ENCODE measurements at places on chromosomes 4 and X.
A peak's percentile ranks its signal among the peaks of the same experiment; 100 is the strongest.

GRCh38 chr4:27272217-27272616 lies 411.6 kb downstream of the STIM2 start:
- DNase-seq: no peak

GRCh38 chrX:53128097-53128749 lies 34.3 kb downstream of the KANTR start:
- DNase-seq: no peak

- DNase-seq: no peak
These were observed 24.8 kb upstream of the PTPN13 start for GRCh38 chr4:86569103-86569870.

DNA sequence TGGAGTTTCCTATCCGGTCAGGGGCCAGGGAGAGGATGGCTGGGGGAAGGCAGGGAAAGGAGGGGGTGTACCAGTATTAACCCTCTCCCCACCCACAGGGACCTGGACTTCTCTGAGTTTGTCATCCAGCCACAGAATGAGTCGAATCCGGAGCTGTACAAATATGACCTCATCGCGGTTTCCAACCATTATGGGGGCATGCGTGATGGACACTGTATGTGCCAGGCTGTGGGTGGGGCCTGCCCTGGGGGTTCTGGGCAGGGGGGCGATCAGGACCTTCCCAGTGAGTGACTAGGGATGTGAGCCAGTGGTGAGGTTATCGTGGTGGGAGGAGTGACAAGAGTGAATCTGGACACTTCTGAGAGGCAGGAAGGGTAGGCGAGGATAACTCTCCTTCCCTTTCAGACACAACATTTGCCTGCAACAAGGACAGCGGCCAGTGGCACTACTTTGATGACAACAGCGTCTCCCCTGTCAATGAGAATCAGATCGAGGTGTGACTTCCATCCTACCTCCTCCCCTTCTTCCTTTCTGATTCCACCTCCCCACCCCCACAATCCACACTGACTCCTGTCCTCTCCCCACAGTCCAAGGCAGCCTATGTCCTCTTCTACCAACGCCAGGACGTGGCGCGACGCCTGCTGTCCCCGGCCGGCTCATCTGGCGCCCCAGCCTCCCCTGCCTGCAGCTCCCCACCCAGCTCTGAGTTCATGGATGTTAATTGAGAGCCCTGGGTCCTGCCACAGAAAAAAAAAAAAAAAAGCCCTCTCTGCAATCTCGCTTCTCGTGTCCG lies 14.6 kb downstream of the USP11 start:
- no peak for DNase-seq

GRCh38 chr4:80540349-80540748 lies 204.8 kb downstream of the CFAP299 start:
- no peak for DNase-seq

DNA sequence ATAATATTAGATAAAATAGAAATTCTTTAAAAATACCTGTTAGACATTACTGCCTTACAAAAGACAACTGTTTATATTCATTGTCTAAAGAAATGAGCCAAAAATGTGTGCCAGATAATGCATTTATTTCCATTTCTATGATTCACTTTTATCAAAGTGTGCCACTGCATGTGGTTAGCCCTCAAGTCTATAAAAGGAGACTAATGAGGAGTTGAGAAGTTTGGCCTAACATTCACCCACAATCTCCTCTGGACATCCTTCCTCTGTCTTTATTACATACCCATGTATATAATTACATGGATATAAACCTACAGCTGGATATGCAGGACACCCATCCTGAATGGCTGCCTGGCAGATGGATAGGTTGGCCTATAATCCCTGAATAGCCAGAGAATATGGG lies 42.6 kb upstream of the PDE5A start:
- DNase-seq: no peak

- no peak for DNase-seq
These were observed 39.5 kb downstream of the SPARCL1 start for GRCh38 chr4:87489678-87490077.

- DNase-seq: no peak
These were observed 1801.3 kb upstream of the PCDH10 start for GRCh38 chr4:131347816-131348215.

DNA sequence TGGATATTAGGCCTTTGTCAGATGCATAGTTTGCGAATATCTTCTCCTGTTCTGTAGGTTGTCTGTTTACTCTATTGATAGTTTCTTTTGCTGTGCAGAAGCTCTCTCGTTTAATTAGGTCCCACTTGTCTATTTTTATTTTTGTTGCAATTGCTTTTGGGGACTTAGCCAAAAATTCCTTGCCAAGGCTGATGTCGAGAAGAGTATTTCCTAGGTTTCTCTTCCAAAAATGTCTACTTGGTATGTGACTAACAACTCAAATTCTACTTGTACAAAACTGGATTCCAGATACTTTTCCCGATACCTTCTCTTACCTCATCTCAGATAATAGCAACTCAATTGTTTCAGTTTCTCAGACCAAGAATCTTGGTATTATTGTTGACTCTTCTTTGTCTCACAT lies 142.4 kb upstream of the GLRA2 start:
- no peak for DNase-seq

DNA sequence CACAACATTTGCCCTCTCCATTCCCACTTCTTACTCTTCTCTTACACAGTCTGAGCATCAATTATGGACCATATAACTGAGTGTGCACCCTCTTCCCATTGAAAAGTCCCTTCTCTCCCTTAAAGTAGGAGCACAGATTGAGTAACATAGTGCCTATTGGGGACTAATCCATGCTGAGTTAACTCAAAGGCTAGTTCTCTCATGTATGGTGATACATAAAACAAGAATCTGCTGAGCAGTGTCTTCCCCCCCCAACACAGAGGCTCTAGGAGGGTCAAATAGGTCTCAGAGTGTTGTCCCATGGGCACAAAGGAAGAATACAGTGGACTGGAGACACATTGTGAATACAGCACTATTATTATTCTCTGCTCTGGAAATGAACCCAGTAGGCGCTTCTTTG lies 274.6 kb upstream of the BOD1L1 start:
- no peak for DNase-seq

DNA sequence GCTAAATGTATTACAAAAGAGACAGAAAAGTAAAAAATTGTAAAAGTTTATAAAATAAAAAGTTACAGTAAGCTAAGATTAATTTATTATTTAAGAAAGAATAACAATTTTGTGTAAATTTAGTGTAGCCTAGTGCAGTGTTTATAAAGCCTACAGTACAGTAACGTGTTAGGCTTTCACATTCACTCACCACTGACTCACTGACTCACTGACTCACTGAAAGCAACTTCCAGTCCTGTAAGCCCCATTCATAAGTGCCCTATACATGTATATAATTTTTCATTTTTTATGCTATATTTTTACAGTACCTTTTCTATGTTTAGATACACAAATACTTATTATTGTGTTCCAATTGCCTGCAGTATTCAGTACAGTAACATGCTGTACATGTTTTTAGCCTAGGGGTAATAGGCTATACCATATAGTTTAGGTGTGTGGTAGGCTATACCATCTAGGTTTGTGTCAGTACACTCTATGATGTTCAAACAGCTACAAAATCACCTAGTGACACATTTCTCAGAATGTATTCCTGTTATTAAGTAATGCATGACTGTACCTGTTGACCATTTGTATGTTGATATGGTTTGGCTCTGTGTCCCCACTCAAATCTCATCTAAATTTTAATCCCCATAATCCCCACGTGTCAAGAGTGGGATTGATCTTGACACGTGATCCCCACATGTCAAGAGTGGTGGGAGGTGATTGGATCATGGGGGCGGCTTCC lies 57.9 kb downstream of the CFAP299 start:
- peak; percentile 10 for DNase-seq

GRCh38 chr4:6095897-6096296 lies 77.7 kb upstream of the C4orf50 start:
- DNase-seq: no peak

- DNase-seq: no peak
These were observed 286.5 kb downstream of the GLUD2 start for GRCh38 chrX:121333942-121334341.

GRCh38 chr4:95050980-95051701 lies 293.4 kb downstream of the BMPR1B start:
- DNase-seq: no peak

GRCh38 chr4:34417160-34417559 lies 1827.2 kb downstream of the ARAP2 start:
- DNase-seq: no peak

DNA sequence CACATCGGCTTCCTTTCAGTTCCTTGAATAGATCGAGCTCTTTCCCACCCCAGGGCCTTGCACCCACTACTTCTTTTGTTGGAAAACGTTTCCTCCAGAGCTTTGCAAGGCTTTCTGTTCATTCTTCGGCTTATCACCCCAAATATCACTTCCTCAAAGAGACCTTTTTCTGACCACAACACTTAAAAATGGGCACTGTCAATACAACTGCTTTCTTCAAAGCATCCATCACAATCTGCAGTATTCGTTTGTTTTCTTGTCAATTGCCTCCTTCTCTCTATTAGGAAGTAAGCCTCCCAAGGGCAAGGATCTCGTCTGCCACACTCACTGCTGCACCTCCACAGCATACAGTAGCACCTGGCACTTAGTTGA lies 17.7 kb upstream of the CENPU start:
- no peak for DNase-seq

DNA sequence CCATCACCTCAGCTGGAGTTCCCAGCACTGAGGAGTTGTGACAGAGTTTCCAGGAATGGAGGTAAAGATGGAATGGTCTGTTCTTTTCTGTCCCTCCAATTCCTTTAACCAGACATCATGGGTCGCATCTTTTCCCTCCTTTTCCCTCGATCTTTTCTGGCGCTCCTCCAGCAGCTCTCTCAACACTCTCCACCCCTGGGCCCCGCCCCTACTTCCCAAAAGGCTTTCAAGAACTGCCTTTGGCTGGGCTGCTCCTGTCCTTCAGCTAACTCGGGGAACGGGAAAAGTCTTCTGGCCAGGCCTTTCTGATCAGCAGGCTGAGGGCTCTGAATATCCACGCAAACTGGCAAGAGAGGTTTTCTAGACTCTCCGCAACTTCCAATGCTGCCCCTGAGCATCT lies 34.0 kb downstream of the UTP14A start:
- no peak for DNase-seq

- no peak for DNase-seq
These were observed 327.2 kb upstream of the CNKSR2 start for GRCh38 chrX:21047034-21047455.

GRCh38 chrX:24332878-24333277 lies 19.0 kb upstream of the SUPT20HL2 start:
- no peak for DNase-seq

DNA sequence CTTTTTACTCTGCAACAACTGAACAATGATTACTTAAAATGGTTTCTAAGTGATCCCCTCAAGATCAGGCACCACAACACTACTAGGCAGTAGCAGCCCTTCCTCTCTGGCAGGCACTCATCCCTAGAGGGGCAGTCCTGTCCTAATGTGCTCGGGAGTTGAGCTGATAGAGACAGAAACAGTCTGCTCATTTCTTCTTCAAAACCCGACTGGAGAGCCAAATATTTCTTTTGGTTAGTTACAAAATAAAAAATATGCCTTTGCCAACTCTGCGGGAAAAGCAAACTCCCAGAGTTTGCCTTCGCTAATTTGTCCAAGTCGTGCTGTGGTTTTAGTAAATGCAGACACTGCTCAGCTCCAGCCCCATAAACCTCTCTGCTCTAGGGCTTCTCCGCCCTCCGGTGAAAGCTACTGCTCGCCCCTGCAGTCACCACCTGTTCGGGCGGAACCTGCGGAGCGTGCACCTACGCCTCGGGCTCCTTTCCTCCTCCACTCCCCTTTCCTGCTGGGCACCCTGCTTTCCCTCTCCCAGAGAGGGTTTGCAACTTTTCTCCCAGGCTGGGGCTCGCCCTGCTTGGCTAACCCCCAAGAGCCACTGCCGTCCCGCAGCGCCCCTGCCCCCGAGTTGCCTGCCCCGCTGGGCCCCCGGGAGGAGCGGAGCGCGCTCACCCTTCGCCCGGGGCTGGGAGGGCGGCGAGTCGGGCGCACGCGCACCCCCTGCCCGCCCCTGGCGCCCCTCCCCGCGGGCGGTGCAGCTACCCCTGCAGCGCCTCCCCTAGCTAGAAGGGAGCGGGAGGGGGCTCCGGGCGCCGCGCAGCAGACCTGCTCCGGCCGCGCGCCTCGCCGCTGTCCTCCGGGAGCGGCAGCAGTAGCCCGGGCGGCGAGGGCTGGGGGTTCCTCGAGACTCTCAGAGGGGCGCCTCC lies at the start of gene NPNT:
TSS of gene NPNT (plus strand) at position 812 of the 923 bp plus-strand sequence. CDS start 182 bp downstream, outside the sequence.
- no peak for DNase-seq

DNA sequence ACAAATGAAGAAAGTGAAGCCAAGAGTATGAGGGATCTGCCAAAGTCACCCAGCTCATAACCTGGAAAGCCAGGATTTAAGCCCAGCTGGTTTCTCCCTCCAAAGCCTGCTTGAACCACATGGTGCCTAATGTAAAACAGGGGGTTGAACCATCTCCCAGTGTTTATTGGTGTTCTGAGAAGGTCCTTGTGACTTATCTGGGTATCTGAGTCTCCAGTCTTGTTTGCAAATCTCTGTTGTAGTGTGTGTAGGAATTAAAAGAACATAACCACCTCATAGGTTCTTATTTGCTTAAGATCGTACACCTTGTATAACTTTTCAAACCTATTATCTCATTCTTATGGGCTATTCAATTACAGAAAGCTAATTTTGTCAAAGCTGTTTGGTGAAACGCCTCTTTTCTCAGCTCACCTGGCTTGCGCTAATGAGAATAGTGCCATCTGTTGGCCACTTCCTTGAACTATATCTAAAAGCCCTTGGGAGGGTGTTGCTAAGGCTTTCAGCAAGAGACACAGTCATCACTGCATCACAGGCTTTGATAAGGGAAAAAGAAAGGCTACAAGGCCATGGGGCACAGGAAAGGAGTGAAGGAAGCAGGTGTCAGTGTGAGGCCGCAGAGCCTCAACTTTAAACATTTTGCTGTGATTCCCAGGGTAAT lies 34.0 kb downstream of the ETDB start:
- DNase-seq: no peak

GRCh38 chrX:100609591-100609990 lies 24.9 kb downstream of the TNMD start:
- DNase-seq: no peak

- DNase-seq: no peak
These were observed 114.5 kb downstream of the TSPAN7 start for GRCh38 chrX:38675856-38676255.

DNA sequence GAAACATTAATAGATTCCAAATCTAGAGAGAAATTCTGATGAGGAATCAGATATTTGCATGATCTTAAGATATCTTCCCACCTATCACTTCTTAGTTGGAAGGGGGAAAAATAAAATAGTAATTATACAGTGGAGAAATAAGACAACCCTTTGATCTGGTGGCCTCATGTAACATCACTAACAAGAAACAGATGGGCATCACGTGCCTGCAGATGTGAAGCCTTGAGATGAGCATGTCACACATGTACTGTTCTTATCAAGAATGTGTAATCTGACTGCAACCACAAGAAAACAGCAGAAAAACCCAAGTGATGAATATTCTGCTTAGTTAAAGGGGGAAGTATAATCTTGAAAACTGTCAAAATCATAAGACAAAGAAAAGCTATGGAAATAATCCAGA lies 31.4 kb upstream of the NKX6-1 start:
- no peak for DNase-seq

- DNase-seq: no peak
These were observed 563.9 kb downstream of the GRXCR1 start for GRCh38 chr4:43456383-43456782.

Data from stimulated activated CD4-positive, alpha-beta T cell treated with anti-CD3 and anti-CD28 coated beads, Interleukin-4, amount 100 ng/mL, for 48 hours (primary cell).